ENCODE measurements at places on chromosomes 16 and 17.
A peak's percentile ranks its signal among the peaks of the same experiment; 100 is the strongest.

GRCh38 chr17:81866440-81867169 lies 4.5 kb downstream of the ARHGDIA start:
- DNase-seq: no peak

DNA sequence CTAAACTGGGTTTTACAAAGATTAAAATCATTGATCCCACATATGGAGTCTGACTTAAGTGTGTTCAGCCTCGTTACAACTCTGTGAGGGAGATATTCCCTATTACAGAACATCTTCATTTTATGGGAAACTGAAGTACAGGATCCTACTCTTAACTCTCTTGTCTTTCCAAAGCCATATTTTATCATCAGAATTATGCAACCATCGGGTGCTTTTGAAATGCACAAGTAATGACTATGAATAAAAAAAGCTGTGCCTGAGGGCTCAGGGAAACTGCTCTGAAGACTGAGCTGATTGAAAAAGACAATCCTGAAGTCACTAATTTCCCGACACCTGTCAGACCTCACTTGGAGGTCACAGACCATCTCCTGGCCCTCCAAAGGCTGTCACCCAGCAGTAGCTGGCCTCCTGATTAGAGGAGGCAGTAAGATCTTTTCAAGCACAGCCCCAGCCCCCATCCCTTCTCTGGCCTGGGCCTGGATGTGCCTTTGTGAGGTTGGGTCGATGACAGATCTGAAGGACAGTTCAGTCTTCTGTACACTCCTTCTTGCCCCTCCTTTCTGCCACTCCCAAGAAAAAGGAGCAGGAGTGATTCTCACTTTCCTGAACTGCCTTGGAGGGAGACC lies 5.6 kb downstream of the AKAP1 start:
- DNase-seq: no peak

GRCh38 chr17:74211912-74212208 lies 1.5 kb upstream of the TTYH2 start:
- no peak for DNase-seq

- DNase-seq: peak; percentile 91
Measured at GRCh38 chr16:10180771-10181163, 1.5 kb downstream of the GRIN2A start.

- DNase-seq: no peak
Measured at GRCh38 chr17:63984651-63985386, 12.1 kb upstream of the SCN4A start.

- DNase-seq: no peak
Measured at GRCh38 chr17:71628306-71628705, 492.5 kb upstream of the SOX9 start.

- no peak for DNase-seq
Measured at GRCh38 chr17:58691701-58692238, at the start of gene TEX14. TEX14 (minus strand) TSS chr17:58692045; CDS start chr17:58652001, 40,044 bp downstream.

DNA sequence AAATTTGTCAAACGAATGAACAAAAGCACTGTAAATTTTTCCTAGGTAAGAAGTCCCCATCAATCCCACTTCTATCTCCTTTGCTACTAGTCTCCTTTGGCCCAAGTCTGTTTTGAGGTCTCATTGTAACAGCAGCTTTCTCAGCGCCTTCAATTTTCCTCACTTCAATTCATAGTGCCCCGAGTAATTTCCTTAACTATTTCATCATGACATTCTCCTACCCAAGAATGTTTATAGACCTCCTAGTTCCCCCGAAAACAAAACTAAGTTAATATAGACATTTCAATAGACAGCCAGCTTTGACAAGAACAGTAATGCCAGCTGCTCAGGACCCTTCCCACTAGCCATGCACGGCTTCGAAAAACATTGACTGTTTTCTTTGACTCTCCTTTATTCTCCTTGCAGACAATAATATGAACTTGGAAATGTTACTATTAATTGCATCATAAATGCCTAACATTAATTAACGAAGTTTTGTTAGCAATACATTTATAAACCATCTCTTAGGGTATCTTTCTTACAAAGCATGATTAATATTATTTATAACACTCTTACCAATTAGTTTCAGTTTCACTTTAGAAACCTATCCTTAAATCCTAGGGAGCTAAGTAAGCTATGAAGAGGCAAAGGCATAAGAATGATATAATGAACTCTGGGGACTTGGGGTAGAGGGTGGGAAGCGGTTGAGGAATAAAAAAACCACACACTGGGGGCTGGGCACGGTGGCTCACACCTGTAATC lies 22.8 kb downstream of the GLG1 start:
- DNase-seq: no peak

DNA sequence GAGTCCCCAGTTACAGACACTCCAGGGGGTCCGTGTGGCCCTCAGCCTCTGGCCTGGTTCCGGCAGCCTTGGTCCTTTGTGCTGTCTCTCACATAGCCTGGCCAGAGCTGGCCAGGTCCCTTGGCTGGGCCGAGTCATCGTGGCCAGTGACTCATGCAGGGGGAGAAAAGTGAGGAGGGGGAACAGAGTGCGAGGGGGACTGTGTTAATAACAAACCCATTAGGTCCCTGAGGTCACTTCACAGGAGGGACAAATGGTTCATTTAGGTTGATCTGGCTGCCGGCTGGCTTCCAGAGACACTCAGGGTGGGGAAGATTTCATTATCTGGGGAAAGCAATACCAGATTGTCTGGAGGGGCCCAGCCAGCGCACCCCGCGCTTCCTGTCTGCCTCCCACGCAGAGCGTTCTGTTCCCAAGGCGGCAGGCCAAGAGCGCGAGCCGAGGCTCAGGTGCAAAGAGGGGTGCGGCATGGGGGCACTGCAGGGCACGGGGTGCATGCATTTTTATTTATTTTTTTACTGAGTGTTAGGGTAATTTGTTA lies 223.1 kb downstream of the SEC14L1 start:
- DNase-seq: no peak

- DNase-seq: peak; percentile 73
Measured at GRCh38 chr17:1043601-1044251, 46.8 kb downstream of the TIMM22 start.

- no peak for DNase-seq
Measured at GRCh38 chr16:8887431-8887765, 5.2 kb downstream of the LITAFD start.

- DNase-seq: no peak
Measured at GRCh38 chr16:283033-283805, at the start of gene PDIA2. PDIA2 (plus strand) TSS chr16:283164; CDS start chr16:283170, 6 bp downstream.

DNA sequence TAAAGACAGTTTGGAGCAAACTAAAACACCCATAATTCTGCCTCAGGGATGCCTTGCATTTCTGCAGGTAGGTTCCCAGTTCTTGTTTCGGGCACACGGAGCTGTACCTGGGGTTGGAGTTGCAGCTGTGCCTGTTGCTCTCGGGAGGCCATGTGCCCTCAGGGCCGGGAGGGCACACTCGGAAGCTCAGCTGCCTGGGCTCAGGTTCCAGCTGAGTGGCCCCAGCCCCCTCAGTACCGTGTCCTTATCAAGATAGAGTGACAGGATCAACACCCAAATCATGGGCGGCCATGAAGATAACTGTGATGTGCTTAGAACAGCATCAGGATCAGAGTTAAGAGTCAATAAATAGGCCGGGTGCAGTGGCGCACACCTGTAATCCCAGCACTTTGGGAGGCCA lies 107.9 kb downstream of the SNX29 start:
- DNase-seq: no peak

- no peak for DNase-seq
Measured at GRCh38 chr17:67241719-67242341, 3.2 kb downstream of the HELZ start.

DNA sequence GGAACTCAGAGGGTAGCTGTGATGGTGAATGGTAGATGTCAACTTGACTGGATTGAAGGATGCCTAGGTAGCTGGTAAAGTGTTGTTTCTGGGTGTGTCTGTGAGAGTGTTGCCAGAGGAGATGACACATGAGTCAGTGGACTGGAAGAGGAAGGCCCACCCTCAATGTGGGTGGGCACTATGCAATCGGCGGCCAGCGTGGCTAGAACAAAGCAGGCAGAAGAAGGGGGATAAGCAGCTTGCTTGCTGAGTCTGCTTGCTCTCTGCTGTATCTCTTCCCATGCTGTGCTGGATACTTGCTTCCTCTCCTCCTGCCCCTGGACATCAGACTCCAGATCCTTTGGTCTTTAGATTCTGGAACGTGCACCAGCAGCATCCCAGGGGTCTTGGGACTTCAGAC lies 128.1 kb downstream of the AIPL1 start:
- peak; percentile 31 for DNase-seq

DNA sequence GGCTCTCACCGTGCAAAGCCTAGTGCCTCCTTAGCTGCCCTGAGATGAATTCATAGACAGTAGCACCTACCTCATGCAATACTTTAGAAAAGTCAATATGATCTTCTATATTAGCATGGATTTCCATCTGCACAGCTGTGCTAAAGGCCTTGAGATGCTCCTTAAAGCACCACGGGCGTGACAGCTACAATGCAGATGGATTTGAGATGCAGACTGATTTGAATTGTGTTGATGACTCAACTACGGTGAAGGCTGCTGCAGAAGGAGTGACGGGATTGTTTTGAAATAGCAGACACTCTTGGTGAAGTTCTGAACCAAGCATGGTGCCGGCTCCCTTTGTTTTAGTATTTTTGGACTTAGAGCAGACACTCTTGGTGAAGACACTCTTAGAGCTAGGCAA lies 88.2 kb downstream of the SPECC1 start:
- no peak for DNase-seq

DNA sequence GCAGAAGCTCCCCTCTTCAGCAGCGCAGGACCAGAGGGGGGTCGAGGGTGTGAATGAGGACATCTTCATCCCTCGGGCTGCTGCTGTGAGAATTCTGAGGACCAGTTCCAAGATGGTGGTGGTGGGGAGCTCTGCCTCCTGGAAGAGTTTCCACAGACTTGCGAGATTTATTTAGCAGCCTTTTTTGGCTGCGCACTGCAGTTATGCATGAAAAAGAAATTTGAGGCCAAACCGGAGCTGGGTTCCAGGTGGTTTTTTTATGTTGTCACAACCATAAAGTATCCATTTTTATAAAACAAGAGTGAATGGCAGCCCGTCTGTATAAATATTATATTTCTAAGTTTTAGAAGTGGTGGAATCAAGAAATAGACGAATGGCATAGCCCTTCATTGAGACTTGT lies 76.9 kb upstream of the CLEC18A start:
- no peak for DNase-seq

- DNase-seq: no peak
Measured at GRCh38 chr16:18059577-18059976, 277.0 kb downstream of the NPIPA8 start.

DNA sequence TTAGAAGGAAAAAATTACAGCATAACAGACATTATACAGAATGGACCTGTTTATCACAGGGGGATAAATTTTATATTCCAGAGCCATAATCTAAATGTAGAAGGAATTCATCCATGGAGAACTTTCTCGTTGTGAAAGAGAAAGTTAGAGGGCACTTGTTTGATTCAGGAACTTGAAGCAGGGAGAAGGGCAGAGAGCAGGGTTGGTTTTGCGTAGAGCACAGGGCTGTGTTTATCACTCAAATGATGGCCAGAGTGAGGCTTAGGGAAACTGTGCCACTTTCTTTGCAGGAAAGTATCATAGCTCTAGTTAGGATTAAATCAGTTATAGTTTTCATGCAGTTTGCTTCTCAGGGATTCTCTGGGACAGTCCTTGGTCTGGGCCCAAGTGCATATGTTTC lies 29.1 kb upstream of the MED13 start:
- no peak for DNase-seq

DNA sequence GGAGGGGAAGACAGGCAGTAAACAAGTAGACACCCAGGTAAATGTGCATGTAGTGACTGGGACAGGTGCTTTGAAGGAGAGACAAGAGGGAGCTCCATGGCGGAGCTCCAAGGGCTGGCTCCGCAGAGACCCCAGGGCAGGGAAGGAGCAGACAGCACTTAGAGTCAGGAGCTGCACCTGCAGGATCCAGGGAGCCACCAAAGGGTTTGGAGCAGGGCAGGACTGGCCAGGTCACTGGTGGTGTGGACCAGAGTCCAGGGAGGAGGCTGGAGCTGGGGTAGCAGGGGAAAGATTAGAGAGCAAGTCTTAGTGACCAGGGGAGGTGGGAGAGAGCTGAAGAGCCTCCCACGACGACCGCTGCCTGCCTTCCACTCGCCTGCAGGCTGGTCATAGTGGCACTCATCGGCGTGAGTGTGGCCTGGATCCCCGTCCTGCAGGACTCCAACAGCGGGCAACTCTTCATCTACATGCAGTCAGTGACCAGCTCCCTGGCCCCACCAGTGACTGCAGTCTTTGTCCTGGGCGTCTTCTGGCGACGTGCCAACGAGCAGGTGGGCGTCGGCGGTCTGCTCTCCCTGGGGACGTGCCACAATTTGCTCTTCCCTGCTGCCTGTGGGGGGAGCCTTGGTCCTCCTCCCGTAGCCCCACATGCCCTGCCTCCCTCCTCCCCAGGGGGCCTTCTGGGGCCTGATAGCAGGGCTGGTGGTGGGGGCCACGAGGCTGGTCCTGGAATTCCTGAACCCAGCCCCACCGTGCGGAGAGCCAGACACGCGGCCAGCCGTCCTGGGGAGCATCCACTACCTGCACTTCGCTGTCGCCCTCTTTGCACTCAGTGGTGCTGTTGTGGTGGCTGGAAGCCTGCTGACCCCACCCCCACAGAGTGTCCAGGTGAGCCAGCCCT lies 14.7 kb upstream of the FAM83G start:
- no peak for DNase-seq

GRCh38 chr17:21034340-21035235 lies 8.2 kb downstream of the USP22 start:
- no peak for DNase-seq

DNA sequence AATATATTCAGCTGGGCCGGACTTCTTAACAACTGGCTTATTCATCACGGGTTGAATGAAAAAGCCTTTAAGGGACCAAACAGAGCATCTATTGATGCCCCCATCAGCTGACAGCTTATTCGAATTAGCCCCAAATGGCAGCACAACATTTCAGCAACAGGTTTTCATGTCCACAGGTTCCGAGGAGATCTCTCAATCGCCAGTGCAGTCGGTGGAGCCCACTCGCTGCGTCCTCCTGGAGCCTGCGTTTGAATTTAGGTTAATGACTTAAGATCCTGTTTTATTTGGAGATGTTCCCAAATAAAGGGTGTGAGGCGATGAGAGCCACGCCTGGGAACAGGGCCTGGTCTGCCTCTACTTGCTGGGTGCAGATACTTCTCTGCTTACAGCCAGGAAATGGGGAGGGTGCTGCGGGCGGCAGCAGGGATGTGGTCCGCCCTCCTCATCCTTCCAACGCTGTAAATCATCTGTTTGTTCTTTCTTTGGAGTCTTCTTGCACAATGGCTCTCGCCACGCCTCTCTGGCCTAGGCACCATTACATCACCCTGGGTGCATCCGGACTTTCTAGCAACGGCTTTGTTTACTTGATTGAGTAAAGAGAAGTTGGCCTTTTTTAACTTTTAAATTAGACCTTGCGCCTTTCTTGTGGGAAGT lies 22.6 kb downstream of the NDE1 start:
- no peak for DNase-seq

- DNase-seq: no peak
Measured at GRCh38 chr17:82218349-82219075, 5.9 kb upstream of the CCDC57 start.

DNA sequence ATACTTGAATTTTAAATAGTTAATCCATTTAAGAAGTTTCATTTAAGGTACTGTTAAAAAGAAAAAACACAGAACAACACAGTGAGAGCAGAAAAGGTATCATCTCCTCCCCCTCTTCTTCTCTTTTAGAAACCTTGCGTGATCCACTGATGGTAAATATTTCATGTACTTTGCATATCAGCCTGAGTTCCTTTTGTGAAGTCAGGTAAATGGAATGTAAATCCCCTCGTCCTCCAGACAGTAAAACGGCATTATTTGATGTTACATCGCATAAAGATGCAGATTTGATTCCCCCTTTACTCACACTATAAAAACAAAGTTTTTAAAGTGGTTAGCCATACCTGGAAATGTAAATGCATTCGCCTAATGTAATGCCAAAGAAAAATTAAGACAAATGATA lies 234.4 kb downstream of the WWOX start:
- DNase-seq: no peak

GRCh38 chr16:25007284-25007984 lies 7.7 kb downstream of the ARHGAP17 start:
- no peak for DNase-seq
